Activated CD4-positive, alpha-beta T cell treated with anti-CD3 and anti-CD28 coated beads for 4 hours (primary cell): ENCODE measurements at places on chromosomes 1 and 21.

DNA sequence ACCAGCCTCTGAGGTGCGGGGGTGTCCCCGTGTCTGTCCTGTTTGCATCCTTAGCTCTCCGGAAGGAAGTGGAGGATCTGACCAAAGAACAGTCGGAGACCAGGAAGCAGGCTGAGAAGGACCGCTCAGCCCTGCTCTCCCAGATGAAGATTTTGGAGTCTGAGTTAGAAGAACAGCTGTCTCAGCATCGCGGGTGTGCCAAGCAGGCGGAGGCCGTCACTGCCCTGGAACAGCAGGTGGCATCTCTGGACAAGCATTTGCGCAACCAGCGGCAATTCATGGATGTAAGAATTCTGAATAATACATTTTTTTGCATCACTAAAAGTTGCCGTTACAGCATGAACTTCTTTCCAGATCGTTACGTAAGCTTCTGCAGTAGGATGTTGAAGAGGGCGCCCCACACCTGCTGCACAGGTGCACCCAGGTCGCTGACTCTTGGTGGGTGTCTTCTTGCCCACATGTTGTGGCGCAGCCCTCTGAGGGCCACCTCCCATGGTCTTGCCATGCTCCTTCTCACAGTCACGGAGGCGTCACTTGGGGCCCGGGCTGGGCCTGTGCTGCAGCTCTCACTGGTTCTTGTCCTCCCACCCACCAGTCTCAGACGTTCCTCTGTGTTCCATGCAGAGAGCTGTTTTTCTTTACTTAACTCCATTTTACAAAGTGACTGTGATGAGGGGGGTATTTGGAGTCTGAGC lies 61.3 kb upstream of the DIP2A start:
- DNase-seq = no peak

- DNase-seq = no peak
Observed at GRCh38 chr1:204751883-204752687, 66.5 kb upstream of the LRRN2 start.

DNA sequence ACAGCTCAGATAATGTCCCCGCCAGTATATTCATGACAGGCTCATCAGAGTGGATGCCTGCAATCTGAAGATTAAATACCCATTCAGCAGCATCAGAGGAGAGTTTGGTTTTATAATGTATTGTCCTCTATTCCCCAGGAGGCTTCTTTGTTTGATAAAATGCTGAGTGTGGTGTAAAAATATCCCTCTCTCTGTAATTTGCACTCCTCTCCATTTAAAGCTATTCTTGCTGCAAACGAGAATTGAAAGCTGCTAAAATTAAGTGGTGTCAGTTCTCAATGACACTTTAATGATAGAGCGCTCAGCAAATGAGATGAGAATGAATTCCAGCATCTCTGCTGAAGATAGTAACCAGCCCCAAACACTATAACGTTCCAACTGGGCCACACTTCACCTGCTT lies 205.7 kb upstream of the RRP15 start:
- DNase-seq = no peak

- no peak for DNase-seq
Observed at GRCh38 chr1:194300776-194301175, 1114.4 kb upstream of the B3GALT2 start.

GRCh38 chr1:88595355-88596002 lies 88.6 kb upstream of the PKN2 start:
- DNase-seq = no peak

- DNase-seq = no peak
Observed at GRCh38 chr1:204087181-204087892, 14.4 kb downstream of the SOX13 start.

- no peak for DNase-seq
Observed at GRCh38 chr1:94579876-94580294, 38.3 kb upstream of the F3 start.

- no peak for DNase-seq
Observed at GRCh38 chr1:220922951-220923350, 43.7 kb downstream of the HLX start.

DNA sequence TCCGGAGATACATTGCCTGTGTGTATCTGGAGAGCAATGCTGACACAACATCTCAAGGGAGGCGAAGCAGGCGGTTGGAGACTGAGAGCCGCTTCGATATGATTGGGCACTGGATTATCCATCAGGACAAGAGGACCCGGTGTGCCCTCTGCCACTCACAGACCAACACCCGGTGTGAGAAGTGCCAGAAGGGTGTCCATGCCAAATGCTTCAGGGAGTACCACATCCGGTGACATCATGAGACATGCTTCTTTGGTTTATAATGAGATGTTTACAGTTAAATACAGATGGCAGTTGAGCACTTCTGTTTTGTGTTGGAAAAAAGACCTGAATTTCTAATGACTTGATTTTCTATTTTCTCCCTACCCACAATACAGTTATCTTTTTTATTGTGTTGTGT lies 12.1 kb downstream of the PGBD2 start:
- no peak for DNase-seq

- DNase-seq = no peak
Observed at GRCh38 chr1:228960705-228961104, 225.4 kb downstream of the RHOU start.

DNA sequence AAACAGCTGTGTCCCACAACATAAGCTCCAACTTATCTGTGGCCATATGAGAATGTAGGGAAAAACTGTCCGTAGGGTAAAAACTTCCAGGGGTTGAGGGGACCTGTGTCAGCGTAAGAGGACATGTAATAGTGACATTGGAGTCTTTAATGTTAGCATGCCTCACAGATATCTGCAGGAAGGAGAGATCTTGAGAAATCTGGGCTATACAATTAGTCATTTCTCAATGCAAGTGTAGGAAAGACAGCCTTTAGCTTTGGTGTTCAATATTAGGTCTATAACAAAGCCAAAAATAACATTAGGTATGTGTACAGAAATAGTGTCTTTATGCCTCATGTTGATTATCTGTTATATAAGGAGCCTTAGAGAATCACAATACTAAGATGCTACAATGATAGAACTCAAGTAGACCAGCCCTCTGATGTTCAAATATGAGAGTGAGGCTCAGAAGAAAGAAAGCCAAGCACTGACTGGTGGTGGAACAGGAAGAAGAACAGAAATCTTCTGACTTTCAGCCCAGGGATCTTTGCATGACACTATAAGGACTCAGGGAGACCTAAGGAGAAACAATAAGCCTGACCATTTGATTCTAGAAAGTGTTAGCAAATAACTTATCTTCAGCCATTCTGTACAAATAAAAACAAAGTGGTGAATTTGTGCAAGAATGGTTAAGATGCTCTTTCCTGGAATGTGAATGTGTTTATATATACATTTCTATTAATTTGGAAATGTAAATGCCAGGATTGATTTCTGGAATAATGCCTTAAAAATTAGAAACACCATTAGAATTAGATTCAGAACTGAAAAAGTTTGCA lies 152.6 kb downstream of the ZC3H11B start:
- DNase-seq = no peak

DNA sequence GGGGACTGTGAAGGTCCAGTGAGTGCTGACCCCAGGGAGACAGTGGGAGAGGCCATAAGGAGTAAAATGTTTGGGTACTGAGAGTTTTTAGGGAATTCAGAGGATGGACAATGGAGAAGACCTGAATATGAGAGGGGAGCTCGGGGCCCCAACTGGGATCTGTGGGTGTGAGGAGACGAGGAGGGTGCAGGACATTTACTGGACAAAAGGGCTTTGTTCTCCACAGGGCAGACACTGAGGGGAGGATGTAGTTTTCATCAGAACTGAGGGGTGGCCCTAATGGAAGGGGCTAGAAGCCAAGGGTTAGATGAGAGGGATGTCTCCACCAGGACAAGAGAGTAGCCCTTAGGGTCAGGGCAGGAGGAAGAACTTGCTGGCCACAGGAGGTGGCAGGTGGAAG lies 30.0 kb downstream of the TMCC2 start:
- DNase-seq = no peak

- no peak for DNase-seq
Observed at GRCh38 chr1:19514391-19514831, 29.1 kb upstream of the CAPZB start.

DNA sequence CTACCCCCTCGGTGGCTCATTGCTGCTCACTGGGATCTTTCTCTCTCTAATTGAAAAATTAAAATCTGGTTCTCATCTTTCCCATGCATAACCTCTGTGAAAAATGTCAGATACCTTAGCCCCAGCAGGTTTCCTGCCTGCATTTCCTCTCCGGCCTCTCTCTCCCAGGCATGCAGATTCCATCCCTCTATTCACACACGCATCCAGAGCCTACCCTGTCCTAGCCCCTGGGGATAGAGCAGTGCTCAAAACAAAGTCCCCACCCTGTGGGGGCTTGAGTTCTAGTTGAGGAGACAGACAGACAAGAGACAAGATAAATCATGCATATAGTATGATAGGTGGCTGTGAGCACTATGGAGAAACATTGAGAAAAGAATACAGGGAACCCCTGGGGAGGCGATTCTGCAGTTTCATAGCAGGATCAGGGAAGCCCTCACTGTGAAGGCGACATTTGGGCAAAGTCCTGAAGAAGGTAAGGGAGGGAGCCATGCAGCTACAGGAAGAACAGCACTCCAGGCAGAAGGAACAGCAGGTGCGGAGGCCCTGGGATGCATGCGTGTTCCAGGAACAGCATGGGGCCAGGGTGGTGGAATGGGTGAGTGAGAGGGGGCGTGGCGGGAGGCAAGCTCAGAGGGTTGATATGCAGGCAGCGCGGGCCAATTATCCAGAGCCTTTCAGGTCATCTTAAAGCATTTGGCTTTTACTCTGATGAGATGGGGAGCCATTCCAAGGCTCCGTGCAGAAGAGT lies 3.5 kb upstream of the BSND start:
- DNase-seq = no peak
